ENCODE measurements at places on chromosomes 13 and 19.
A peak's percentile ranks its signal among the peaks of the same experiment; 100 is the strongest.

DNA sequence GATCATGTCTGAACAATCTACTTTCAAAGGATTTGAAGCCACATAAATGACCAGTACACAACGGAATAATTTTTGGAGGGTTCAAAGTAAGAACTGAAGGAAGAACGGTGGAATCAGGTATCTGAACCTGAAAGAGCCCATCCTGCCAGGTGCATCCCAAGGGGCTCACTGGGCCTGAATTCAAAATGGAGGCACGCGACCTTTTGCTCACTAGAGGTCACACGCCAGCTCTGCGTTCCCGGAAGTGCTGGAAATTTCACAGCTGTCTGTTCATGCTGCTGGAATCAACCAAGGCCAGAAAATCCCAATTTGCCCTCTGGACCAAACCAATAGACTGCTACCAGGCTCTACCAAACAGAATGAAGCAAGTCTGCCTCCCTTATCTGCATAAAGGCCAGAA, 4.2 kb upstream of the RASA3 start:
- no peak for DNase-seq

DNA sequence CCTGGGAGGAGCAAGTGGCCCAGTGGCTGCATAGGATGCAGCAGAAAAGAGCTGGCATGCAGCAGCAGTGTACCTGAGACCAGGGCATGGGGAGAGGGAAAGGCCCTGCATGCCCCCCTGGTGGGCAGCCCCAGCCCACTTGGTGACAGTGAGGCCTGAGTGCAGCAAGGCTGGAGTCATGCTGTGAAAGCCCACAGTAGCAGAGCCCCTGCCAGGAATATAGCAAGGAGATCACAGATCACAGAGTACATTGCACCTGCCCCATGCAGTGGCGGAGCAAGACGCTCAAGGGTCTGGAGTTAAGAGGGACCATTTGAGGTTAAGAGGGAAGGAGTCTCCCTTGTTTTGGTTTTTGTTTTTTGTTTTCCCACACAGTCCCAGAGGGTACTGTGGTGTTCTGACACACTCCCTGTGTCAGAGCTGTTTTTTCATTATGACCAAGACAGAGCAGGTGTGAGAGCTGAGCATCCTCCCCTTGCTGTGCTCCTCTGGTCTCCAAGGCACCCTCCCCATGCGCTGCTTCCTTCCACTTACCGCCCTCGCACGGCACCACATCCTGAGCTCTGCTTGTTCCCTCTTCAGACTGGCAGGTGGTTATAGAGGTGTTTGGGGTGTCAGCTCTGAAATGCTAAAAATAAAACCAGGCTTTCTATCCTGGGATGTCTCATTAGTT, 85.0 kb upstream of the UBL3 start:
- DNase-seq, result no peak

GRCh38 chr13:50085063-50085462, 69.8 kb downstream of the KCNRG start:
- no peak for DNase-seq

- no peak for DNase-seq
Observed at GRCh38 chr13:39105110-39105509, 66.9 kb downstream of the NHLRC3 start.

DNA sequence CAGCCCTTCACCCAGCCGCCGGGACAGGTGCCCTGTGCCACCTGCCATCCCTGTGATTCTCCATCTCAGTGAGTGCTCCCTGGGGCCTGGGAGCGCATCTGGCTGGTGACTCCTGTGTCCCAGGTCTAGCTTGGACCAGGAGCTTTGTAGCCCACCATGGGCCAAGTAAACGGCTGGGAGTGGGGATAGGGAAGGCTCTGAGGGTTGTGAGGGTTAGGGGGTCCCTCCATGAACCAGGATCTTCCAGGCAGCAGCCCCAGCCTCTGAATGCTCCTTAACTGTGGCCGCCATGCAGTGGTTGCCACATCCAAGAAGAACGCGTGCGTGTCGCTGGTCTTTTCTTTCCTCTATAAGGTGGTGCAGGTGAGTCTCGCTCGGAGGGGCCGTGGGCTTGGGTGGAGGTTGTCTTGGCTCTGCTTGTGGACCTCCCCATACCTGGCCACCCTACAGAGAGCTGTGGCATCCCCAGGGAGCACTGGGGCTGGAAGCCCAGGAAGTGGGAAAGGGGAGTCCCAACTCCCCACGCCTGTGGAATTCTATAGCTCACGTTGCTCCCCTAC, 8.4 kb downstream of the AP1M1 start:
- DNase-seq, result no peak

DNA sequence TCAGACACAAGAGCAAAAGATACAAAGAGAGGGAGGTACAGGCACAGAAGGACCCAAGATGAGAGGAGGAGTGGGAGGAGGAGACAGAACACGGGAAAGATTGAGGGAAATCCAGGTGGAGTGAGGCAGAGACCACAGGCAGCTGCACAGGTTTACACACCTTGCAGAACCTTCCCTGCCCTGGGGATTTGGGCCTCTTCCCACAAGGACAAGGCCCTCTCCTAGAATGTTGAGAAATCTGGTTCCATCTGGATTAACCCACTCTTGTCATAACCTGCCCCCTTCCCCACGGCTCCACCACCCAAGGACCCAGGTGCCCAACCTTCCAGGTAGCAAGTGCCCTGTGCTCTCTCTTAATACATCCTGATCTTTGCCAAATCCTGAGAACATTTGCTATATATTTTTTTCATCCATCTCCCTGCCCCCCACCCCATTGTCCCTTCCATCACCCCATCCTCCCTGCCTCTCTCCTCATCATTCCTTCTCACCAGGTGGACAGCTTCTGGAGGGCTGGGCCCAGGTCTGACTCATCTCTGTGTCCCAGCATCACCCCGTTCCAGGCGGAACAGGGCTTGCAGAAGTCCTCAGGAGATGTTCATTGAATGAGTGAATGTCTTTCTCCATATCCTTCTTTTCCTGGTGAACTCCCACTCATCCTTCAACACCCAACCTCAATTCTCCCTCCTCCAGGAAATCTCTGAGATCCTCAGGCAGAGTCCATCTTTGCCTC, 8.8 kb upstream of the KLK8 start:
- DNase-seq, result no peak

GRCh38 chr19:17669419-17669818, 18.7 kb downstream of the UNC13A start:
- no peak for DNase-seq

- DNase-seq, result no peak
Observed at GRCh38 chr19:17109962-17110598, 34.5 kb downstream of the MYO9B start.

DNA sequence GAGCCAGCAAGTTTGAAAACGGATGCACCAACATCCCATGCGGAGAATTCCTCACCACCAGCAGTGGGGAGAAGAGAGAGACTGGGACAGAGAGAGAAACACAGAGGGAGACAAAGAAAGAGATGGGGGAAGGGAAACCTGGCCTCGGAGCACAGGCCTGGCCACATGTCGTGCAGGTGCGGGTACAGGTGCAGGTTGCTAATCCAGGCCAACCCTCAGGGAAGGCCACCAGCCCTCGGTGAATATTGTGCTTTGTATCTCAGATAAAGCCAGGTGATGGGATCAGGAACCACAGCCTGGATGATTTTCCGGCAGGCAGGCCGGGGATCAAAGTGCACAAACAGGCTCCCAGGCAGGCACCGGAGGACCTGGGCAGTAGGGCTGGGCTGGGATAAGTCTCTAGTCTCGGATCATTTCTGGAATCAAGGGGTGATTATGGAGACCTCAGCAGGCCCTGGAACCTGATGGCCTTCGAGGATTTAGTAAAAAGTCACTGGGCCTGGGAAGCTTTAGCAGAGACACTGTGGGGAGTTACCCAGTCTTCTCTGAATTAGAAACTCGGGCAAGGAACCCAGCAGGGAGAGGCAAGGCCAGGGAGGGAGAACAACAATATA, 3.7 kb downstream of the GAS6 start:
- no peak for DNase-seq

- DNase-seq, result peak; percentile 95
Observed at GRCh38 chr19:35213663-35214632, 14.6 kb downstream of the FAM187B start.

- DNase-seq, result no peak
Observed at GRCh38 chr19:29579308-29579910, 26.7 kb upstream of the POP4 start.

- no peak for DNase-seq
Observed at GRCh38 chr19:46073268-46073922, 32.6 kb upstream of the IGFL4 start.

DNA sequence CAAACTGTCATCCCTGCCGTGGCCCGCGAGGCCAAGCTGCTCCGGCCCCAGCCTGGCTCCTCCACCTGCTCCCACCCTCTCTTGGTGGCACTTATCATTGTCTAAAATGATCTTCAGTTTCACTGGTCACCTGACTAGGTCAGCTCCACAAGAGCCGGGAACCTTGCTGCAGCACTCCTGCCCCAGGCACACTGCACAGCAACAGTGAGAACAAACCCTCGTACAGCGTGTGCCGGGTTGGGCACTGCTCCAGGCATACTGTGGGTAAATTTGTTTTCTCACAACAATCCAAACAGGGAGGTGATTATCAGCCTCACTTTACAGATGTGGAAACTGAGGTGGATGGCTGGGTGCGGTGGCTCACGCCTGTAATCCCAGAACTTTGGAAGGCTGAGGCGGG, 8.9 kb downstream of the DEDD2 start:
- DNase-seq, result no peak

DNA sequence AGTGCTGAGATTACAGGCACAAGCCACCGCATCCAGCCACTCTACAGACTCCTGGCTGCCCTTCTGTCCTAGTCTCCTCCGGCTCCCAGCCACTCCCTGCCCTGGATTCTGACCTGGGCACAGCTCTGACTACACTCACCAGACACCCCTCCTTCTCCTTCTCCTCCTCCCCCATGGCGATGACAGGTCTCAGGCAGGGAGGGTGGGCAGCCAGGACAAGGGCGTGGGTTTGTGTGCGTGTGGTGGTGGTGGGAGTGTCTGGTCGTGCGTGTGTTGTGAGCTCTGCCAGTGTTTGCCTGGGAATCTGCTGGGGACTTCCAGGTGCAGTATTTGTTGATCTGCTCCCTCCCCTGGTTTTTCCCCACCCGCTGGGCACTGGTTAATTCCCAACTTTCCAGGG, 3.0 kb upstream of the NCCRP1 start:
- no peak for DNase-seq

GRCh38 chr19:3462991-3463713, 17.2 kb downstream of the SMIM24 start:
- DNase-seq, result no peak

- no peak for DNase-seq
Observed at GRCh38 chr13:39016787-39017186, 21.1 kb downstream of the PROSER1 start.

GRCh38 chr13:20124303-20124702, 36.5 kb downstream of the GJA3 start:
- DNase-seq, result no peak

DNA sequence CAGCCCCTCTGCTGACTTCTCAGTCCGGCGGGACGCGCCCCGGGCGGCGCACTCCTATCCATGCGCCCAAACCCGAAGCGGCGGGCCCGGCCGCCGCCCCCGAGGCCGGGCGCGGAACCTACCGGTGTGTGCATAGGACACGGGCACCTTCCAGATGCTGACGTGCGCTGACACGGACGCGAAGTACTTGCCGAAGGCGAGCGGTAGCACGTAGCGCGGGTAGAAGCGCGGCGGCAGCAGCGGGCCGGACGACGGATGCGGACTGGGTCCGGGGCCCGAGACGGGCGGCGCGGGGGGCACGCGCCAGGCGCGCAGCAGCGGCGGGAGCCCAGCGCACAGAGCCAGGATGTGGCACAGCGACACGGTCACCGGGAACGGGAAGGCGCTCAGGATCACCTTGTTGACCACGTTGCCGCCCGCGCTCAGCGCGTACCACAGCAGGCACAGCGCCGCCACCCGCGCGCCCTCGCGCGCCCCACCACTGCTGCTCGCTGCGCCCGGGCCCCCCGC, 338 bp downstream of the SLC35E1 start:
- no peak for DNase-seq

GRCh38 chr19:49382639-49383038, 5.4 kb upstream of the KASH5 start:
- no peak for DNase-seq

DNA sequence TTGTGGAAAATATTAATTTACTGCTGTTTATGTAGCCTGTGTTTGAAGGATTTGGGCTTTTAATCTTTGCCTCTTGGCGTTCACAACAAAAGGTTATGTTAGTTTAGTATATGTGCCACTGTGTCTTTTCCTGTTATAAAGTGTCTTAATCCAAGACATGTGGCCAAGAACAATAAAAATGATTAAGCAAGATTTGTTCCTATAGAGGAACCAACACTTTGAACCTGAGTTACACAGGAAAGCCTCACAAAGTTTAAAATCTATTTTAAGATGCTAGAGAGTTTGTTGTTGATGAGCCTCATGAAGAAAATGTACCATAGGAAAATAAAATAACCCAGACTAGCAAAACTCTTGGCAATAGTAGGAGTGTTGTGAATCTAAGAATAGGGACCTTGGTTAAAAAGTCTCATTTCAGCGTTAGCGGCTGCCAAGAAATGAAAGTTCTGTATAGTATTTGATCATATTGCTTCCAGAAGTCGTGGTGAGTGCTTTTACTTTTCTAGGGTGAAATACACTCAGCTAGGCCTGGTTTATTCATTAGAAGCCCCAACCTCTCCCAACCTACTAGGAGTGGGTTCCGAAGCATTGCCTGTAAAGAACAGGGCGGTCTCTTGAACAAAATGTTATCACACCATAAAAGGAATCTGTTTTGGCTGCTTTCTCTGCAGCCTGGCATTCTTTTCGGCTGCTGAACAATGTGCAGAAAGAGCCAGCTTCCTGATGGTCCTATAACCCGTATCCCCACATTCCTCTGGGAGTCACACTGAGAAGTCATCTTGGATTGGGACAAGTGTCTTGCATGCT, 102.6 kb downstream of the LRCH1 start:
- DNase-seq, result peak; percentile 19

GRCh38 chr13:40181203-40181845, 485.1 kb downstream of the FOXO1 start:
- no peak for DNase-seq

DNA sequence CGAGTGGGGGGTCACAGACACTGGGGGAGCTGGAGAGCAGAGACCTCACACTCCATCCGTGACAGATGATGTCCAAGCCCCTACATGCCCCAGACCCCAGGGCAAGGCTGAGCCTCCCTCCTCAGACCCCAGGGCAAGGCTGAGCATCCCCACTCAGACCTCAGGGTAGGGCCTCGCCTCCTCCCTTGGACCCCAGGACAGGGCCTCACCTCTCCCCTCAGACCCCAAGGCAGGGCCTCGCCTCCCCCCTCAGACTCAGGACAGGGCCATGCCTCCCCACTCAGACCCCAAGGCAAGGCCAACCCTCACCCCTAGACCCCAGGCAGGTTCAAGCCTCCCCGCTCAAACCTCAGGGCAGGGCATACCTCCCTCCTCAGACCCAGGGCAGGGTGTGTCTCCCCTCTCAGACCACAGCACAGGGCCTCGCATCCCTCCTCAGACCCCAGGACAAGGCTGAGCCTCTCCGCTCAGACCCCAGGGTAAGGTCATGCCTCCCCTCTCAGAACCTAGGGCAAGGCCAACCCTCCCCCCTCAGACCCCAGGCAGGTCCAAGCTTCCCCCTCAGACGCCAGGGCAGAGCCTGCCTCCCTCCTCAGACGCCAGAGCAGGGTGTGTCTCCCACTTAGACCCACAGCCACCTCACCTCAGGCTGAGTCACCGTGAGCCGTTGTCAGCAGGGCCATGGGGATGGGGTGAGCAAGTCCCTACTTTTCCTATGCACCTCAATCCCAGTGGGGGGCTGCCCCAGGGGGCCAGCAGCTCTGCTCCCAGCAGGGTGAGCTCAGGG, 1.7 kb upstream of the S1PR4 start:
- DNase-seq, result no peak

GRCh38 chr13:114128624-114129522, 3.5 kb downstream of the RASA3 start:
- peak; percentile 92 for DNase-seq

- no peak for DNase-seq
Observed at GRCh38 chr19:17751912-17752273, 616 bp downstream of the FCHO1 start.

Measured in pulmonary artery endothelial cell (primary cell).